Muscle of leg (tissue), 16 donors: ENCODE measurements at places on chromosomes 2 and 18. TPM values are rescaled to one million over a fixed set of nuclear protein-coding genes. Genes with fewer than 3 reads are reported as not detected.

- H3K27me3 ChIP-seq, result peaks cover 3% of the 10 kb centered on the region
- DNase-seq, result no peak
- no peak overlapping the region for H3K4me3 ChIP-seq
- H3K36me3 ChIP-seq, result no peaks in the 10 kb centered on the region
Measured at GRCh38 chr2:128625421-128625820, 306.8 kb upstream of the HS6ST1 start.

Gene CXCR1
- total RNA-seq, result not detected

DNA sequence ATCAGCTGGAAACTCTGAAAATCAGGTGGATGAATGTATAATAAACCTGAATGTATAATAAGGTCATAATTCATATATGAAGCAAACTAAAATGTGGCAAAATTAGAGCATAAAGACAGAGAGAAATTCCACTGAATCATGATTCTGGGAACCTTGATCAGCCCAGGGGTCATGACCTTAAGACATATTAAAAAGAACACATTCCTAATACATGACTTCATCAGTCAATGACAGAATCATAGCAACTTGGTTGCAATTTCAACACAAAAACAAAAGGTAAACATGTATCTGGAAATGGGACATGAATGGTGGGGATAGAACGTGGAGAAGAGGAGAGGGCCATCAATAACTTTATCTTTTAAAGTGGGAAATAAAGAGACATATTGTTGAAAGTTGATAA is 17.6 kb downstream of the AFF3 start:
- no peaks in the 10 kb centered on the region for H3K27me3 ChIP-seq
- no peak overlapping the region for H3K4me3 ChIP-seq
- no peaks in the 10 kb centered on the region for H3K36me3 ChIP-seq
- no peak for DNase-seq
- H3K27ac ChIP-seq, result no peak overlapping the region
- peaks cover 2% of the 10 kb centered on the region for H3K4me1 ChIP-seq

Gene EGR4
- not detected for total RNA-seq

GRCh38 chr2:18959952-18960717 is 370.8 kb upstream of the NT5C1B start:
- no peak for DNase-seq
- H3K36me3 ChIP-seq, result no peaks in the 10 kb centered on the region
- no peaks in the 10 kb centered on the region for H3K27me3 ChIP-seq
- H3K4me3 ChIP-seq, result no peak overlapping the region

GRCh38 chr2:180012523-180012922 is 5.4 kb upstream of the CWC22 start:
- DNase-seq, result no peak
- no peak overlapping the region for H3K4me3 ChIP-seq
- no peaks in the 10 kb centered on the region for H3K4me1 ChIP-seq
- no peaks in the 10 kb centered on the region for H3K36me3 ChIP-seq

GRCh38 chr2:26848336-26849055 is 564 bp downstream of the DPYSL5 start:
- H3K36me3 ChIP-seq, result no peaks in the 10 kb centered on the region
- peaks cover 67% of the 10 kb centered on the region for H3K27me3 ChIP-seq
- no peak for DNase-seq
- peak overlapping the region; percentile 41 for H3K4me3 ChIP-seq

Gene EMILIN1
- 76.9 TPM for total RNA-seq

DNA sequence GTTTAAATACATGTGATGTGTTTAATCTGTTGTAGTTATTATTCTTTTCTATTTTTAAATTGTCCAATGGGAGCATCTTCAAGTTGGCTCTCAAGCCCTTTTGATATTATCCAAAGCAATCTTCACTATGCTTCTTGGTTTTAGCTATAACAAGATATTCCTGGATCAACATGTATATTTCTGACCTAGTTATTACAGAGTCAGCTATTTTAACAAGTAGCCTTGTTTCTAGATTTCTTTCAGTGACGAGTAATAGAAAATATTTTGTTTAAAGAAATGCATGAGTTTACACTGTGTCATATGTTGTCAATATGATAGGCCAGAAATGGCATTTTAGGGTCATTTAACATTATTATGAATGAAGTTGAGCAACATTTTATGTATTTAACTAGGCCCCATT is 421.8 kb upstream of the MAP2 start:
- no peak overlapping the region for H3K27ac ChIP-seq
- H3K36me3 ChIP-seq, result no peaks in the 10 kb centered on the region
- no peaks in the 10 kb centered on the region for H3K27me3 ChIP-seq
- no peaks in the 10 kb centered on the region for H3K4me1 ChIP-seq

DNA sequence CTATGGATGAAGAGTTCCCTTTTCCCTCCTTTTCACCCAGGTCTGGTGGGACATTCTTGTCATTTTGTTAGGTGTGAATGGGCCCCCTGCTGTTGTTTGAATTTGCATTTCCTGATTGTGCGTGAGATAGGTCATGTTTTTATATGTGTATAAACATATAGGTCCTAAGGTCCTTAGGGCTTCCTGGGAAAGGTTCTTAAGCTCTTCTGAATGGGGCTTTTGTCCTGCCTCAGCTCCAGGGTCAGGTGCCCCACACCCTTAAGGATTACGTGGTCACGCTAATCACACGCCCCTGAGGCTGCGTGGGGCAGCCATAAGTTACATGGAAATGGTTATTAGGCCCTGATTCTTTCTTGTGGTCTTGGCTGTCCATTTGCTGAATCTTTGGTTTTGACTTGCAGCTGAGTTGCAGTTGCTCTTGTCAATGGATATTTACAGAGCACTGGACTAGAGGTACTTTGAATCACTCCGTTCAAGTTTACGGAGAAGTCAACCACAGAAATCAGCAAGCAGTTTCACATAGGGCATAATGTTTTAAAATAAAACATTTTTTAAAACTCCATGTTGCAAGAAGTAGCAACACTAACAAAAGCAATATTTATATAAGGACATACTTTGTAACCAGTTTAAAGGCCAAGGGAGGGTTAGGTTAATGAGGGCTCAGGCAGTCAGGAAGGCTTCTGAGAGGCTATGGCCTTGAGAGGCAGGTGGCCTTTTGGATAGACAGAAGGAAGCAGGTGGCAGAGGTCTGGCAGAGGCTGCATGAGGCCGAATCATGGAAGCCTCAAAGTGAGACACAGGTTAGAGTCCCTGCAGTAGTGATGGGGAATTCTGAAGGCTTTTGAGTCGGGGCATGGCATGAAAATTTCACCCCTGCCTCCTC is 24.2 kb downstream of the LIPG start:
- no peak for DNase-seq
- H3K27me3 ChIP-seq, result no peaks in the 10 kb centered on the region
- peaks cover 2% of the 10 kb centered on the region for H3K4me1 ChIP-seq
- no peak overlapping the region for H3K4me3 ChIP-seq

Gene HOXD13
- 0.31 TPM for total RNA-seq

Gene DCDC2C
- total RNA-seq, result 0.18 TPM
